ENCODE measurements at places on chromosomes 6 and 20.

- DNase-seq = no peak
These were observed 100.7 kb downstream of the FOXO3 start for GRCh38 chr6:108661430-108661829.

- DNase-seq = no peak
These were observed 25.6 kb upstream of the ARMH2 start for GRCh38 chr6:24824142-24824938.

- no peak for DNase-seq
These were observed 321.1 kb upstream of the SULF2 start for GRCh38 chr20:48106428-48106827.

GRCh38 chr6:27897580-27898206, 14.5 kb downstream of the OR2B2 start:
- no peak for DNase-seq

- DNase-seq = no peak
These were observed 32.0 kb downstream of the CFAP61 start for GRCh38 chr20:20084296-20084752.

DNA sequence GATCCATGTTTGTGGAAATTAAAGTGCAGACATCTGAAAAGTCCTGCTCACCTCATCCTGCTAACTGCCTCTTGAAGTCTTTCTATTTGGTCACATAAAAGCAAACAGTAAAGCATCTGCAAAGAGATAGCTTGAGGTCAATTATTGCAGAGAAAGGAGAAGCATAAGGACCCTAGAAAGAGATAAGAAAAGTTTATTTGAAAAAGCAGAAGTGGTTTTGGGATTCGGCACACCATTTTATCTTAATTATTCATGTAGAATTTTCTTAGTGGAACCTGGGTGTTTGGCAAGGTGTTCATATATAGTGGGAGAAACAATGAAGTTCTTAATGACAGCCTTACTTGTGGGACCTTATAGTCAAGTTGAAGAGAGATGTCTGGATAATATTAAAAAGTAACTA, 280.8 kb downstream of the CENPW start:
- DNase-seq = no peak

GRCh38 chr20:44990425-44990824, 24.1 kb downstream of the STK4 start:
- DNase-seq = no peak

DNA sequence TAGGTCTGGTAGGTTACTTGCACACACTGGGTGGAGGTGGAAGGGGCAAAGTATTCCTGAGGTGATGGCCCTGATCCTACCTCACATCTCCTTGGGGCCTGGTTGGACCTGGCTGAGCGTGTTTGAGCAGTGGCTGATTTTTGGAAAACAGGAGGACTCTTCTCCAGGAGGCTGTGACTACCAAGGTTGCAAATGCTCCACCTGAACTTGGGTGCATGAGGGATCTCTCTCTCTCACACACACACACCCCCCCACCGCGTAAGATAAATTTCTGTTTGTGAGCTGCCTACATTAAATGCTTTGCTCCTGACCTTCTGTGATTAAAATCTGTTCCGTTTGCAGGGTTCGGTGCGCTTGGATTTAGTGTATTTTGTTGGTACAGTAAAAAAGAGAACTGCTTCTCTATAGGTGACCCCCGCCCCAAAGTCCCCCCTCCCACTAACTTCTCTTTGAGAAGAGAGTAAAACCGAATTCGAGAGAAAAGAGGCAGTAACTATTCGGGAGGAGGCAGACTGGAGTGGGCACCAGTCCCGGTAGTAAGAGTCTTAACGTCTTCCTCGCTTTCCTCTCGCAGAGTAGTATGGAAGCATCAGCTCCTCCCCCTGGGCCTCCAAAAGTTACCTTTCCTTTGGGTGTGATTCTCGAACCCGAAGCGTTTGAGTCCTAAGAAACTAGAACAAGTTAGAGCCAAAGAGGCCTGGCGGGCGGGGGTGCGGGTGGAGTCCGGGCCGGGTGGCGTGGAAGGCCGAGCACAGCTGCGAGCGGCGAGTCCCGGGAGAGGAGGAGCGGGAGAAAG, 585 bp upstream of the DSE start:
- no peak for DNase-seq

- DNase-seq = peak; percentile 31
These were observed 28.4 kb downstream of the PAQR8 start for GRCh38 chr6:52390361-52390727.

DNA sequence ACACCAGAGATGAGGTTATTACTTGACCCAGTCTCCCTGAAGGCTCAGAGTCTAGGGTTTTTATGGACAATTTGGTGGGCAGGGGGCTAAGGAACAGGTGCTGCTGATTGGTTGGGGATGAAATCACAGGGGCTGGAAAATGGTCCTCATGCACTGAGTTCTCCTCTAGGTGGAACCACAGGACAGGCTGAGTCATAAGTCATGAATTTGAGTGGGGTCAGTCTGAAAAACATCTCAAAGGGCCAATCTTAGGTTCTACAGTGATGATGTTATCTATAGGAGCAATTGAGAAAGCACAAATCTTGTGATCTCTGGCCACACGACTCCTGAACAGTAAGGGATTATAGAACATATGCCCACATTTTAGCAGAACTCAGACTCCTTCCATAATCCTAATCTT, 5.9 kb upstream of the MRS2 start:
- DNase-seq = no peak

- DNase-seq = no peak
These were observed 19.0 kb upstream of the SERINC3 start for GRCh38 chr20:44540834-44541233.

DNA sequence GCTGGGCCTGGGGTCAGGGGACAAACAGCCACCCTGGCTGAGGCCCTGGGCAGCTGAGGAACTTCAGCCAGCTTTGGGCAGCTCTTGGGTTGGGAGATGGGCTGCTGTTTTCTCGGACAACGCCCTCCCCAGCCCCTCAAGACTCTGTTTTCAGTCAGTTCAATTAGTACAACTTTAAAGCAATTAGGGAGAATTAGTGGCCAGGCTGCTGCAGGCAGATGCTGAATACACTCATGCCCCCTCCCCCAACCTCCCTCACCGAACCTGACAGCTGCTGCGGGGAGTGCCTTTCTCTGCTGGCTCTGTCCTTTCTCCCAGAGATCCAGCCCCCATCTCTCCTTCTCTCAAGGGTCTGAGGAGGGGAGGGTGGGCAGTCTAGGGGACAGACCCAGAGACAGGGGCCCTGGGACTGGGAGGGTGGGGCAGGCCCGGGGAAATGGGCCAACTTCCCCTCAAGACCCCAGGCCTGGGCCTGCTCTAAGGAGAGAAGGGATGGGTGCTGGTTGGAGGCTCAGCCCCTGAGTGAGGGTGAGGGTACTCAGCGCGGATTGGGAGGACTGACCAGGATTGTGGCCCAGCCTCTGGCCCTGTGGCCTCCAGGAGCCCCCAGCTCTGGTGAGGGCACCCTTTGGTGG, 17.8 kb upstream of the MYT1 start:
- no peak for DNase-seq

- no peak for DNase-seq
These were observed 137.5 kb upstream of the SLC24A3 start for GRCh38 chr20:19074828-19075516.

GRCh38 chr6:167786853-167787675, 39.6 kb upstream of the AFDN start:
- no peak for DNase-seq

- DNase-seq = no peak
These were observed 6.3 kb upstream of the FOXF2 start for GRCh38 chr6:1382883-1383728.

DNA sequence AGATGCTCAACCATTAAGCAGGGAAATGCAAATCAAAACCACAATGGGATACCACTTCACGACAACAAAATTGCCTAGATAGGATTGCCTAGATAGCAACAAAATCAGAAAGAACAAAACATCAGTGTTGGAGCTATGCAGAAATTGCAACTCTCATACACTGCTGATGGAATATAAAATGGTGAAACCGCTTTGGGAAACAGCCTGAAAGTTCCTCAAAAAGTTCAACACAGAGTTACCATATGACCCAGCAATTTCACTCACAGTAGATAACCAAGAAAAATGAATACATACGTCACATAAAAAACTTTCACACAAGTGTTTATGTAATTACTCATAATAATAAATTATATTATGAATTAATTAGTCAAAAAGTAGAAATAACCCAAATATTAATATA, 78.3 kb downstream of the MAFB start:
- no peak for DNase-seq

DNA sequence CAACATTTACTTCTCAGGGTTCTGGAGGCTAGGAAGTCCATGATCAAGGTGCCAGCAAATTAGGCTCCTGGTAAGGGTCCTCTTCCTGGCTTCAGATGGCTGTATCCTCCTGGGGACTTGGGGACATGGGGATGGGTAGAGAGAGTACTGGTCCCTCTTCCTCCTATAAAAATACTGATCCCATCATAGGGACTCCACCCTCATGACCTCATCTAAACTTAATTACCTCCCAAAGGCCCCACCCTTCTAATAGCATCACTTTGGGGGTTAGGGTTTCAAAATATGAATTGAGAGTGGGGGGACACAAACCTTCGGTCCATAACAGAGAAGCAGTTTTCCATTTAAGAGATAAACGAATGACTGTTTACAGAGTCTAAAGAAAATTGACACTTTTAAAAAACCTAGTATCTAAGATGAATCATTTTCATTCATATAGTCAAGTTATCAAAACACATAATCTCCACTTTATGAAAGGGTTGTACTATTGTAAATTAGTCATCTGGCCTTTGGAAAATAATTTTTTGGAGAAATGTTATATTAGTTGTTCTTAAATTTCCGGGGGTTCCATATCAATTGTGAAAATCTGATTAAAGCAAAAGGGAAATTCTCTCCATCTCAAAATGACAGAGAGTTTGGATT, 33.5 kb downstream of the ELOVL5 start:
- DNase-seq = no peak

GRCh38 chr6:11462742-11463397, 74.7 kb upstream of the TMEM170B start:
- no peak for DNase-seq

DNA sequence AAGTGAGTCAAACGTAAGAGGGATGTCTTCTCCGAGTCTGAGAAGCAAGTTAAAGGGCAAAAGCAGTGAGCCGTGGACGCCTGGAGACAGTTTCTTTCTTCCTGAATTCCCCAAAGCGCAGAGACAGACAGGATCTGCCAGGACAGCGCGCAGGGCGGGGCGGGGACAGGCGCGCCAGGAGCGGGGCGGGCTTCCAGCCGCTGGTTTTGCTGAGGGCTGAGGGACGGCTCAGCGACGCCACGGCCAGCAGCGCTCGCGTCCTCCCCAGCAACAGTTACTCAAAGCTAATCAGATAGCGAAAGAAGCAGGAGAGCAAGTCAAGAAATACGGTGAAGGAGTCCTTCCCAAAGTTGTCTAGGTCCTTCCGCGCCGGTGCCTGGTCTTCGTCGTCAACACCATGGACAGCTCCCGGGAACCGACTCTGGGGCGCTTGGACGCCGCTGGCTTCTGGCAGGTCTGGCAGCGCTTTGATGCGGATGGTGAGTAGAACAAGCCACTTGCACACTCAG, at the start of gene SCGN:
Gene SCGN (plus strand): TSS at position 209 of the 509 bp plus-strand sequence. CDS start 189 bp downstream, at position 398.
- DNase-seq = peak; percentile 12

GRCh38 chr6:38481211-38481836, 158.4 kb downstream of the BTBD9 start:
- DNase-seq = no peak

GRCh38 chr6:137486416-137486815, 7.8 kb downstream of the OLIG3 start:
- DNase-seq = no peak

DNA sequence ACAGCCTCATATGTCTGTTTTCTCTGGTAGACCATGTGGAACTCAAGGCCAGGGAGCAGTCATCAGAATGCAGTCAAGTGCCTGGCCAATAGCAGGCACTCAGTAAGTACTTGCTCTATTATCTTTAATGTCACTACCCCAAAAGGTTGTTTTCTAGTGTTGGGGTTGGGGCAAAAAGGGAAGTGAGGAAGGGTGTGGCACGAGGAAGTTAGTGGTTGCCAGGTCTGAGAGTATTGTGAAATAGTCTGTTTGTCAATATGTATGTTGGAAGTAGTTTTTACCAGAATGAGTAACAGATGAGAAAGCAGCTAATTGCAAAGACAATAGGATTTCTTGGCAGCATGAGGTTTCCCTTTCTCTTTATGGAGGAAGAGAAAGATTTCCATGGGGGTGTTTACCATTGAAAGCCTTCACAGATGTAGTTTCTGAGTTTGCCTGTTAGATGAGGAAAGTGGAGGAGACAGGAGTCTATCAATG, 59.5 kb upstream of the ARMH2 start:
- no peak for DNase-seq

DNA sequence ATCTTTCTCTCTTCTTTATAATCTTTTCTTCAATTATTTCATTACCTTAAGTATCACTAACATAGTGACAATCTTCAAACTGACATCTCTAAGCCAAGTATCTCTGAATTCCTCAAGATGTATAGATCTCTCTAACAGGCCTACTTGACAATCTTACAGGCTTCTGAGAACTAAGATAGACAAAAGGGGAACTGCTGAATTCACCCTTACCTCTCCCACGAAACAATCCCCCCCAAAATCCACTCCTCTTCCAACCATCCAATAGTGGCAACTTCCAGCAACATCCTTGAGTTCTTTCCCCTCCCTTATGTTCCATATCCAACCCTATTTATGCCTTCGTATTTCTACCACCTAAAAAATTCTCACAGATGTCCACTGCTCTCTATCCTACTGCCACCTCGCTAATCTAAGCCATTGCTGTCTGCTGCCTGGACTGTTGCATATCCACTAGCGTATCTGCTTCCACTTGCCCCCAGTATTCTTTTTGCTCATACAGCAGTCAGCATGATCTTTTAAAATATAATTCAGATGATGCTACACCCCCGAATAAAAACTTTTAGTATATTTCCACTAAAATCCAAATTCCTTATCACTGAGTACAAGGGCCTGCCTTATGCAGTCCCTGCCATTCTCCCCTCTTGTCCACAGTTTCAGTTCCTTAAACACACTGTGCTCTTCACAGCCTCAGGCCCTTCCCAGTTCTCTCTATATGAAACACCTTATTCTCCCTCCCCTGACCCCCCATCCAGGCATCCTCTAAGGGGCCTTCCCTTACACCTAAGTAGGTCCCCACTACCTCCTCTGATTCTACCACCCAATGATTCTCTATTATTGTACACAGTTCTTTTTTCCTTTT, 8.0 kb downstream of the REPS1 start:
- no peak for DNase-seq

DNA sequence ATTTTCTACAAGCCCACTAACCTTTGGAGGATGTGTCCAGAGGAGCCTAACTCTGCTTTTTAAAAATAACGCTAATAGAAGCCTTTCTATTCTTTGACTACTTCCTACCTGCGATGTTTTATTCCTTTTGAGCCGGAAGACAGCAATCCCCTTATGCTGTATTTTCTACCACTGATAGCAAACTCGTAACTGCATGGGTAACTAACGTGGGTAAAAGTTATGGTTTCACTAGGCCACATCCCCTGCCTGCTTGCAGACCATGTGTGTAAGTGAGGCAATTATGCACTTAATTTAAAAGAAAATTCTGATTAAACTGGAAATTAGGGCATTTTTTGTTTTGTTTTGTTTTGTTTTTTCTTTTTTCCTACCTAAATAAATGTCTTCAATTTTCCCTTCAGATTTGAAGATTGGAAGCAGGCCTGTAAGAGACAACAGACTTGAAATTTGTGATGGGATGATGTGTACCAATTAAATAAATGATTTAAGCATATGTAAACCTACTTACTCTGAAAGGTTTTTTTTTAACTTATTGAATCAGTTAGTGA, 931 bp downstream of the UFL1 start:
- no peak for DNase-seq

All from activated CD4-positive, alpha-beta T cell treated with anti-CD3 and anti-CD28 coated beads, Interleukin-2, amount 50 U/mL, for 4 hours (primary cell).